ENCODE measurements at places on chromosomes 3 and 15.

DNA sequence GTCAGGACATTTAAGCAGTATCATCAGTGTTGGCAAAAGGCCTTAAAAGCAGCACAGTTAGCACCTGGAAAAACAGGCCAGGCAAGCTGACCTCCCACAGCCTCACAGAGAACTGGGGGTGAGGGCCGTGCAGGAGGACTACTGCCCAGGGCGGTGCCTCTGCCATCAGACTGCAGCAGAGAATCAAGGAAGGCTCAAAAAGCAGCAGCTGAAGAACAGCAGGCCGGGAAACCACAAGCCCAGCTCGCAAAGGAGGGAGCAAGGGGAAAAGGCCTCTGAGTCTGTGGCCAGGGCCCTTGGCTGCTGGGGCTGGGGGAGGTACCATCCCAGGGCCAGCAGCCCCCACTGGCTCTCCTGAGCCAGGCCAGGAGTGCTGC, 84.2 kb downstream of the SEC22A start:
- no peak overlapping the region for H3K4me3 ChIP-seq
- H3K36me3 ChIP-seq = peaks cover 3% of the 10 kb centered on the region

DNA sequence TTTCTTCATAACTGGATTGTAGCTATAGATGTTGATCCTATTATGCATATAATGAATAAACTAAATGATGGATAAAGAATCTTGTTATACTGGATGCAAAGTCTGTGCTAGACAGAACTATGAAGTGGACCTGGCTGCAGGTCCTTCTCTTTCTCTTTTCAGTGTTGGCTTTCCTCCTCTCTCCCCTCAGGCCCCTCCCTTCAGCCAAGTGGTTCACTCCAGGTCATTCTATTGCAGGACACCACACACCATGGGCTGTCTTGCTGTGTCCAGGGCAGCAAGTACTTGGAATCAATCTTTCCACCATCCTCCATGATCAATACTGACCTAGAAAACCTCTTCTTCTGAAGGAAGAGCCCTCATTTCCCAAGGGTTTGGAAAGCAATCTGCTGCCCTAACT, 20.3 kb downstream of the EIF4E3 start:
- H3K36me3 ChIP-seq = peaks cover 12% of the 10 kb centered on the region
- no peak overlapping the region for H3K27ac ChIP-seq
- H3K4me1 ChIP-seq = peaks cover 32% of the 10 kb centered on the region
- DNase-seq = no peak
- no peak overlapping the region for H3K4me3 ChIP-seq
- H3K27me3 ChIP-seq = no peaks in the 10 kb centered on the region

- no peaks in the 10 kb centered on the region for H3K27me3 ChIP-seq
- H3K4me3 ChIP-seq = no peak overlapping the region
- no peak for DNase-seq
- H3K4me1 ChIP-seq = no peaks in the 10 kb centered on the region
- H3K27ac ChIP-seq = no peak overlapping the region
These were observed 31.4 kb upstream of the ABHD5 start for GRCh38 chr3:43659250-43659880.

- H3K27me3 ChIP-seq = no peaks in the 10 kb centered on the region
- DNase-seq = no peak
- no peak overlapping the region for H3K27ac ChIP-seq
- no peak overlapping the region for H3K4me3 ChIP-seq
These were observed 12.3 kb downstream of the ARL13B start for GRCh38 chr3:93992207-93992606.

GRCh38 chr15:78361771-78362506, 21.8 kb downstream of the CRABP1 start:
- H3K27ac ChIP-seq = no peak overlapping the region
- H3K4me3 ChIP-seq = no peak overlapping the region
- peaks cover 60% of the 10 kb centered on the region for H3K4me1 ChIP-seq
- peaks cover 7% of the 10 kb centered on the region for H3K27me3 ChIP-seq
- DNase-seq = no peak

- no peak overlapping the region for H3K27ac ChIP-seq
- H3K27me3 ChIP-seq = no peaks in the 10 kb centered on the region
- H3K36me3 ChIP-seq = peaks cover 21% of the 10 kb centered on the region
These were observed 11.7 kb downstream of the MAP1A start for GRCh38 chr15:43529141-43529540.

DNA sequence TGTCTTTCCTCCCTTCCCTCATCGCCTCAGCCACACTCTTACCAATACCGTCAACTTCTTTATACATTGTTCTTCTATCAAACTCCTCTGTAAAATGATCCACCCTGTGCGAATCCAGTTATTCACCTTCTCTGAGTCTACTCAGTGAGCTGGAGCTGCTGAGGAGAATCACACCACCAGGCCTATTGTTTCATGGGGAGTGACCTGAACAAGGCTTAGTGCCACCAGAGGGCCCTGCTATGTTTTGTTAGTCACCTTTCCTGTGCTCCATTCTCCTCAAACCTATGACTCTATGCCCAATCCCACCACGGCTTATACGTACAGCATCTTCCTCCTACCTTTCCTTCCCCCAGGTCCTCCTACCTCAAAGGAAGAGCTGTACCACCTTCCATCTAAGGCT, 50.4 kb upstream of the MED12L start:
- DNase-seq = no peak
- no peaks in the 10 kb centered on the region for H3K4me1 ChIP-seq
- no peak overlapping the region for H3K4me3 ChIP-seq

GRCh38 chr3:109411547-109411946, 74.2 kb upstream of the DPPA4 start:
- H3K36me3 ChIP-seq = no peaks in the 10 kb centered on the region
- H3K4me1 ChIP-seq = no peaks in the 10 kb centered on the region
- DNase-seq = no peak

- no peak overlapping the region for H3K4me3 ChIP-seq
- peaks cover 7% of the 10 kb centered on the region for H3K27me3 ChIP-seq
- H3K4me1 ChIP-seq = no peaks in the 10 kb centered on the region
- H3K36me3 ChIP-seq = no peaks in the 10 kb centered on the region
- no peak for DNase-seq
These were observed 64.3 kb upstream of the GOLGA8B start for GRCh38 chr15:34647569-34648293.
